ENCODE measurements at places on chromosomes 5 and 9. TPM values are rescaled to one million over a fixed set of nuclear protein-coding genes. Genes with fewer than 3 reads are reported as not detected.

PFN3 gene
- total RNA-seq = not detected

MOB3B gene
- total RNA-seq = 39.3 TPM

SOWAHA gene
- total RNA-seq = 35.2 TPM

IFNA13 gene
- total RNA-seq = not detected

ITGA2 gene
- total RNA-seq = 1.5 TPM

STK32A gene
- total RNA-seq = not detected

LEAP2 gene
- total RNA-seq = 0.20 TPM

LCP2 gene
- 17.5 TPM for total RNA-seq

TYRP1 gene
- not detected for total RNA-seq

EQTN gene
- not detected for total RNA-seq

IL3 gene
- total RNA-seq = not detected

GPR21 gene
- not detected for total RNA-seq

- H3K36me3 ChIP-seq = no peaks in the 10 kb centered on the region
- no peak overlapping the region for H3K4me3 ChIP-seq
- H3K4me1 ChIP-seq = no peaks in the 10 kb centered on the region
Measured at GRCh38 chr9:31142456-31142855, 1242.0 kb upstream of the ACO1 start.

DNA sequence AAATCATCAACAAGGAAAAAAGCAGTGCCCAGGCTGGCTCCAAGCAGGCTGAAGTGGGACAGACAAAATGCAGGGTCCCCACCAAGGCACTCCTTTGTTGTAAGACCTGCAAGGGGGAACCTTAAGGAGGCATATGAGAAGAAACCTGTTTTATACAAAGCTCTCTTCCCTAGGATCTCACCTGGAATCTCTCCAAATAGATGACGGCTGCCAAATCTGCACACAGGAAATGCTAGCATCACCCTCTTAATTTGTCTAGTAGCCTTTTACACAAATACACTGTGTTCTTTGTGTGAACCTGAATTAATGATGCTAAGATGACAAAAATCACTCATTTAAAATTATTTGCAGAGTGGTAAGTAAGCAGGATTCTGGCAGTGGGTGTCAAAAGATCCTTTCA lies 280.2 kb downstream of the SPOCK1 start:
- DNase-seq = no peak
- H3K27ac ChIP-seq = no peak overlapping the region
- H3K4me1 ChIP-seq = no peaks in the 10 kb centered on the region
- H3K27me3 ChIP-seq = no peaks in the 10 kb centered on the region

DNA sequence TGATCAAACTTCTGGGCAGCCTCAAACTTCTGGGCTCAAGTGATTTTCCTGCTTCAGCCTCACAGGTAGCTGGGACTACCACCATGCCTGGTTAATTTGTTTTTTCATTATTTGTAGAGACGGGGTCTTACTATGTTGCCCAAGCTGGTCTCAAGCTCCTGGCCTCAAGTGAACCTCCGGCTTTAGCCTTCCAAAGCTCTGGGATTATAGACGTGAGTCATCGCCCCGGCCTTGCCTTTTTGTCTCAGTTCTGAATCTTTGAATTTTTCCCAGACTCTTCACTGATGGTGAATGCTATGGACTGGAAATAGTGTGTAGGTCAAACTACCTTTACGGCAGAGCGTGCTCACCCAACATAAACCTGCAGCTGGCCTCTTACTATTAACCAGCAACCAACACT lies 32.3 kb upstream of the EGFLAM start:
- H3K36me3 ChIP-seq = no peaks in the 10 kb centered on the region
- no peaks in the 10 kb centered on the region for H3K27me3 ChIP-seq
- no peak overlapping the region for H3K27ac ChIP-seq

DNA sequence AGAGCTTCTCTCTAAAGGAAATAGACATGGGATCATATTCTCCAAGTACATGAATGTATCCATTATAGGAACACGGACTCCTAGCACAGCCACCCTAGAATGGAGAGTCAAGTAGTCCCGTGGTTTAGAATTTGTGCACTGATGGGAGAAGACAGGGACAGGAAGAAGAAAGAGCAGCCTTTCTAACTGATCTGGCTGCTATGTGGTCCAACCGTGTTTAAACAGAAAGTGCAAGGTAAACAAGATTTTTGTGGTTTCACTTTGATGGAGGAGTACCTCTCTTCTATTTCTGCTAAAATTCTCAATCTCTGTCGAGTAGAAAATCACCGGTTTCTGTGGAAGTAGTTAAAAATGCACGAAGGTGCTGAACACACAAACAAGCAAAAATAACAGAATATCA lies 171.3 kb downstream of the ST8SIA4 start:
- DNase-seq = no peak
- no peaks in the 10 kb centered on the region for H3K4me1 ChIP-seq
- H3K27ac ChIP-seq = no peak overlapping the region
- H3K36me3 ChIP-seq = no peaks in the 10 kb centered on the region
- no peak overlapping the region for H3K4me3 ChIP-seq

DNA sequence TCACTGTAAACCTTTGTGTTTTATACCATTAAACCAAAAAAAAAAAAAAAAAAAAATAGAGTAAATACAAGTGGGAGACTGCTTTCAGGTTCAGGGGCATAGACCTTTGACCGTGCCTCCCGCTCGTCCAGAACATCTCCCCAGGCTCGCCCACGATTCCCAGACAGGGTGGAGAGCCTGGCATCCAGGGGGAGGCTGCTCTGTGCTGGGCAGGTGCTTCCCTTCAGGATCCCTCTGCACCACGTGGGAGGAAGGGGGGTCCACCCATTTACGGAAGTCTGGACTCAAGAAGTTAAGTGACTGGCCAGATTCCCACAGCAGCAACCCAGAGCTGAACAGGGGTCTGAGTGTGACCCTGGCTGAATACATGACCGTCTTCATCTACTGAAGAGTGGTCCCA lies 125.4 kb upstream of the LMX1B start:
- H3K27me3 ChIP-seq = no peaks in the 10 kb centered on the region
- no peak overlapping the region for H3K4me3 ChIP-seq
- H3K4me1 ChIP-seq = no peaks in the 10 kb centered on the region
- no peak for DNase-seq
- H3K36me3 ChIP-seq = no peaks in the 10 kb centered on the region

DNA sequence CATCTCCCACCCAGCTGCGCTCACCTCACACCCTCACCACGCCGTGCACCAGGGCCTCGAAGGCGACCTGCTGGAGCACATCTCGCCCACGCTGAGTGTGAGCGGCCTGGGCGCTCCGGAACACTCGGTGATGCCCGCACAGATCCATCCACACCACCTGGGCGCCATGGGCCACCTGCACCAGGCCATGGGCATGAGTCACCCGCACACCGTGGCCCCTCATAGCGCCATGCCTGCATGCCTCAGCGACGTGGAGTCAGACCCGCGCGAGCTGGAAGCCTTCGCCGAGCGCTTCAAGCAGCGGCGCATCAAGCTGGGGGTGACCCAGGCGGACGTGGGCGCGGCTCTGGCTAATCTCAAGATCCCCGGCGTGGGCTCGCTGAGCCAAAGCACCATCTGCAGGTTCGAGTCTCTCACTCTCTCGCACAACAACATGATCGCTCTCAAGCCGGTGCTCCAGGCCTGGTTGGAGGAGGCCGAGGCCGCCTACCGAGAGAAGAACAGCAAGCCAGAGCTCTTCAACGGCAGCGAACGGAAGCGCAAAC lies 1.1 kb downstream of the POU4F3 start:
- no peak overlapping the region for H3K27ac ChIP-seq
- peaks cover 98% of the 10 kb centered on the region for H3K27me3 ChIP-seq
- H3K4me1 ChIP-seq = peaks cover 1% of the 10 kb centered on the region
- no peak overlapping the region for H3K4me3 ChIP-seq
- H3K36me3 ChIP-seq = no peaks in the 10 kb centered on the region
- no peak for DNase-seq

GRCh38 chr9:14106699-14107098 lies 207.2 kb downstream of the NFIB start:
- H3K36me3 ChIP-seq = no peaks in the 10 kb centered on the region
- no peaks in the 10 kb centered on the region for H3K27me3 ChIP-seq
- no peak overlapping the region for H3K27ac ChIP-seq
- H3K4me1 ChIP-seq = no peaks in the 10 kb centered on the region
- H3K4me3 ChIP-seq = no peak overlapping the region
- no peak for DNase-seq

- H3K27me3 ChIP-seq = no peaks in the 10 kb centered on the region
- peaks cover 12% of the 10 kb centered on the region for H3K36me3 ChIP-seq
- no peaks in the 10 kb centered on the region for H3K4me1 ChIP-seq
- H3K4me3 ChIP-seq = no peak overlapping the region
- H3K27ac ChIP-seq = no peak overlapping the region
Measured at GRCh38 chr9:135827866-135828580, 79.3 kb downstream of the CAMSAP1 start.

- H3K27ac ChIP-seq = no peak overlapping the region
- H3K4me1 ChIP-seq = peaks cover 10% of the 10 kb centered on the region
- DNase-seq = no peak
- no peaks in the 10 kb centered on the region for H3K36me3 ChIP-seq
Measured at GRCh38 chr5:74063821-74064220, 437.8 kb downstream of the ARHGEF28 start.

GRCh38 chr5:141359790-141360426 lies at the start of gene PCDHGB2:
TSS of gene PCDHGB2 (plus strand) at chr5:141359994. CDS start at chr5:141360136, 142 bp downstream.
- no peaks in the 10 kb centered on the region for H3K4me1 ChIP-seq
- peak within 1 kb of the TSS; percentile 36 for H3K4me3 ChIP-seq
- H3K27me3 ChIP-seq = peaks cover 23% of the 10 kb centered on the region
- no peak for DNase-seq

DNA sequence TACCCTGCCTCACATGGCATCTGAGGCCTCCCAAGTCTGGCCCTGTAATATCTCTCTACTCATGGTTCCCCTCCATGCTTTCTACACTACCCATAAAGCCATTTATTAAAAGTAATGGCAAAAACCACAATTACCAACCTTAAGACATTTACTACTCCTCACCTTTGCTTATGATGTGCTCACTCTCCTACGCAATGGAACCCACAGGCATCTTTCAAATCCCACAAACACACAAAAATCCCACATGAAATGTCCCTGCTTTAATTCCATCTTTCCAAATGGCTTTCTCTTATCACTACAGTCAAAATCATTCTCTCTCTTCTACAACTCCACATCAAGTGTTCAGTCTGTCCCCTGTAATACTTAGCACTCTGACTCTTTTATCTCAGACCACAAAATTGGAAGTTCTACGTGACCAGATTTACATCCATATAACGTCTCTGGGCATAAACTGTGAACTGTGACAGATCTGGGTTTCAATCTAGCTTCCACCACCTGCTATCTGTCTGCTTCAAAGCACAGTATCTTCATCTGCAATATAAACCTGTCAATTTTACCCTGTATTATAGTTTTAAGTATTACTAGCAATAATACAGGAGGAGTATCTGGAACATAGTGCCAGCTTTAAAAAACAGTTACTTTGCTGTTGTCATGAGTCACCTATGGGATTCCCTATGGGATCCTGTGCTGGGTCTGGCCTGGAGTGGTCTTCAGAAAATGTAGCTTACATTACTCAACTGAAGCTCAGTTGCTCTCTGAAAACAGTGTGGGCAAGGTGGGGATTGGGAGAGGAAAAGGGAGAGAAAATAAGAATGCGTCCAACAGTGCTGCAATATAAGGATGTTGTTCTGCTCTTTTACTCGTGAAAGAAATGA lies 137.1 kb upstream of the TRIM32 start:
- H3K36me3 ChIP-seq = no peaks in the 10 kb centered on the region
- peaks cover 9% of the 10 kb centered on the region for H3K4me1 ChIP-seq
- H3K27me3 ChIP-seq = no peaks in the 10 kb centered on the region
- no peak overlapping the region for H3K4me3 ChIP-seq
- no peak overlapping the region for H3K27ac ChIP-seq

DNA sequence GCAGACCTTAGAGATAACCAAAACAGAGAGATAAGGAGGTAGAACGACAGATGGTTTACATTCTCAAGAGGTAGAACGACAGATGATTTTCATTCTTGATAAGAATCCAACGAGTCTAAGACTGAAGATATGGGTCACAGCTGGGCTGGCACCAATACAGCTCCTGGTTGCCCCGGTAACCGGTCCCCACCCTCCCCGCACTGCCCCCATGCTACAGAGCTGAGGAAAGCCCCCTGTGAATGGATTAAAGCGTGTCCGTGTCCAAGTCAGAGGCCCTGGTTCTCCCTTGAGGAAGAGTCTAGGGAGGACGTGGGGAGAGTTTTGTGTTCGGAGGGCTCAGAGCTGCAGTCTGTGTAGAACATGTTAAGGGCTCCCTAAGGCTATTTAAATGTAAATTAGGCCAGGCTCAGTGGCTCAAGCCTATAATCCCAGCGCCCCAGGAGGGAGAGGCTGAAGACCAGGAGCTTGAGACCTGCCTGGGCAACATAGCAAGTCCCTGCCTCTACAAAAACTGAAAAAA lies 8.1 kb downstream of the IDNK start:
- H3K27ac ChIP-seq = no peak overlapping the region
- H3K4me3 ChIP-seq = no peak overlapping the region
- H3K27me3 ChIP-seq = no peaks in the 10 kb centered on the region
- H3K4me1 ChIP-seq = peaks cover 10% of the 10 kb centered on the region
- DNase-seq = no peak

- no peaks in the 10 kb centered on the region for H3K27me3 ChIP-seq
- H3K27ac ChIP-seq = peak overlapping the region; percentile 89
- DNase-seq = no peak
- H3K36me3 ChIP-seq = no peaks in the 10 kb centered on the region
Measured at GRCh38 chr9:95067057-95067456, 250.5 kb downstream of the FANCC start.

DNA sequence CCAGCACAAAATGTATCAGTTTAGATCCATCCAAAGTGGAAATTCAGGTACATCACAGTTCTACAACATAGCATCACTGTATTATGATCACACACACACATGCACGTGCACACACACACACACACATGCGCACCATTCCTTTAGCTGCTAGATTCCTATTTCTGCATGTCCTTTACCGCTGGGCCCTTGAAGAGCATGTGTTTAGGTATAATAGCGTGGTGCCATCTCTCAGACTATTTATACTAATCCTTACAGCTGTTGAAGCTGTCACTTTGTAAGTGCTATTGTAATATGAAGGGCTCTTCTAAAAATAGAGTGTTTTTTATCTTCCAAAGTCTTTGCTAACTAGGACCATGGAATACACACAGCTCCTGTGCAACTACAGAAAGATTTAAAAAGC lies 308.8 kb upstream of the TRPC7 start:
- DNase-seq = no peak
- H3K27ac ChIP-seq = no peak overlapping the region
- H3K27me3 ChIP-seq = no peaks in the 10 kb centered on the region
- H3K4me3 ChIP-seq = no peak overlapping the region
- no peaks in the 10 kb centered on the region for H3K36me3 ChIP-seq

DNA sequence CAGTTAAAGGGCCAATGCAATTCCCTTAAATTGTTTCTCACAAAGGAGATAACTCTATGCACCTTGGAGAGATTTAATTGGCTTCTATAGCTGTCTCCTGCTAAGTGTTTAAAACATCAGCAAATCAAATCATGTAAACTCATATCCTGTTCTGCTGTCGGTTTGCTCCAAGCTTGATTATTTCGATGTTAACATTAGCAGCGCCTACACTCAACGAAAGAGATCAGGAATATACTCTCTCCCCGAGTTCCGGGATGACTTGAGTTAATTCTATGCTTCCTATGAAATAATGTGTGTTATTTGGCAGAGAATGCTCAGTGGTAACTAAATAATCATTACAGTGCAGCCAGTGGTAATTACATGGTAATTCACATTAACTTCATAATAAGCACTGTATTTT lies 338.6 kb downstream of the EBF1 start:
- no peaks in the 10 kb centered on the region for H3K36me3 ChIP-seq
- H3K4me3 ChIP-seq = no peak overlapping the region
- peaks cover 3% of the 10 kb centered on the region for H3K27me3 ChIP-seq
- no peaks in the 10 kb centered on the region for H3K4me1 ChIP-seq
